ENCODE measurements at places on chromosomes 4 and X.

GRCh38 chr4:24867251-24867650, 45.6 kb downstream of the CCDC149 start:
- no peak for DNase-seq

DNA sequence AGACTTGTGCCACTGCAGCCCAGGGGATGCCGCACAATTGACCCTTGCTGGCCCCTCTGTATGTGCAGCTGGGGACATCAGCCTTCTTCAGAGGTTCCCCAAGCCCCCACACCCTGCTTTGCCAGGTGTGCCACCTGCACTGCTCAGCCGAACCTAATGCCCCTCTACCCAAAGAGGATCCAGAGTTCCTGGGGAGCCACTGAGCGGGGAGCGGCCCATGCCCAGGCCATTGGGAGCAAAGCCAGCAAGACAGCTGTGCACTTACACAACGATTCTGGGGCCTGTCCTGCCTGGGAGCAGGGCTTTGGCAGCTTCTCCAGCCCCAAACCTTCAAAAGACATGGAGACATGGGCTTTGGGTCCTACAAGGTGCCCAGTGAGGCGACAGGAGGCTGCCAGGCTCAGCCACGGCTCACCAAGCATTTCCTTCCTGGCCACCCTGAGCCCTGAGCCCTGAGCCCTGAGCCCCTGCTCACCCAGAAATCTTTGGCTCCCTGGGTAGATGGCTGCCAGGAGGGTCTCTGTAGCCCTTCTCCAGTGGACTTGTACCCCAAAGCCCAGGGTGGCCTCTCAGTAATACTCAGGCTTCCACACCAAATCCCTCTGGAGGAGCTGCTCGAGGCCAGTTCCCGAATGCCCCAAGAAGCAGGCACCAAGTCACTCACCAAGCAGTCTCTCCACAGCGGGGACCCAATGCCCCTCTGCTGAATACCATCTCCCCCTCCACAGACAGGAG, 13.0 kb downstream of the PNMA6E start:
- no peak for DNase-seq

DNA sequence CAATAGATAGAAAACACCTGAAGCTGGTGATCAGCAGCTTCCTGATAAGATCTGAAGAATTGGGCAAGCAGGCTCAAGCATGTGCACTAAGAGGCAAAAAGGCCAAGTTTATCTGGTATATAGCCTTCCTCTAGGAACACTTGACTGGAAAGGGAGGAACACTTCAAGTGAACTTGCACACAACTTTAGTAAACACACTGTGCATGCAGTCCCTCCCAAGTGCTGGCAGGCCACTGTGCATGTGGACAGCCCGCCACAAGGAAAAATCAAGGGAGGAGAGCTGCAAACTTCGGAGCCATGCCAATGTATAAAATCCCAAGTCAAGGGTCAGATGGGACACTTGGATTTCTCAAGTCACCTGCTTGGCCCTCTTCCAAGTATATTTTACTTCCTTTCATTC, 645.8 kb upstream of the NDST4 start:
- DNase-seq: no peak

DNA sequence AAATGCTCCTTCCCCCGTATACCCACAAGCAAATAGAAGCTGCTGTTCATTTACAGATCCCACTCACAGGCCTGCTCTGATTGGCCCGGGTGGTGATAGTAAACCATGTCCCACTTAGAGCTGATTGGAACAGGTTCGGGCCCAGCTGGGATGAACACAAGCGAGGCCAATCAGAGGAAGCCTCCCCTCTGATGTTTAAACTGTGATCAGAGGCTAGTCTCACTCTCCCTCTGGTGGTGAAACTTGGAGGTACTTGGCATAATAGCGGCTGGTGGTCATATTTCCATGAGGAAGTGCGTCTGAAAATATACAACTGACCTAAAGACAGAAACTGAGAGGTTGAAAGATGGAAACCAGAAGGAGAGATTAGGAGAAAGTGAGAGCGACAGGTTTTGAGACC, 51.5 kb upstream of the TRPC3 start:
- DNase-seq: peak; percentile 12

- no peak for DNase-seq
These were observed 21.4 kb downstream of the ETDC start for GRCh38 chrX:135330706-135331105.

GRCh38 chrX:51802917-51803688, 59.9 kb downstream of the GSPT2 start:
- peak; percentile 12 for DNase-seq

DNA sequence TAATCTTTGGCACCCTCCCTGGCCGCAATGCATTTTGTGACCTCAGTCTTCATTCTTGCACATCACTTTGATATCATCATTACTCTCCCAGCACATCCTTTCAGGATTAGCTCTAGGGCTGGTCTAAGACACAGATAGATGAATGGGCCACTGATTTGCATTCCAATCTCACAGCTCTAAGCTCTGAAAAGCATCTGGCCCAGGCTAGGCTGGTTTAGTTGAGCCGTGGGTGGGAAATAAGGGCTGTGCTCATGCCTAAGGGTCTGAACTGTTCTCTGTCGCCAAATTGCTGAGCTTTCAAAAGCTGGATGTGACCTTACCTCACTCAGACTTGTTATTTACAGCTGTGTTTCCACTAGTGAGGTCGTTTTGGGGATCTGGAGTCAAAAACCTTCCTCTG, 30.0 kb upstream of the SLC9A7 start:
- no peak for DNase-seq

GRCh38 chrX:24027985-24028384, 999 bp upstream of the KLHL15 start:
- DNase-seq: no peak

All from neuronal stem cell (in vitro differentiated cells).